ENCODE measurements at places on chromosomes 7 and 10.
A peak's percentile ranks its signal among the peaks of the same experiment; 100 is the strongest.

DNA sequence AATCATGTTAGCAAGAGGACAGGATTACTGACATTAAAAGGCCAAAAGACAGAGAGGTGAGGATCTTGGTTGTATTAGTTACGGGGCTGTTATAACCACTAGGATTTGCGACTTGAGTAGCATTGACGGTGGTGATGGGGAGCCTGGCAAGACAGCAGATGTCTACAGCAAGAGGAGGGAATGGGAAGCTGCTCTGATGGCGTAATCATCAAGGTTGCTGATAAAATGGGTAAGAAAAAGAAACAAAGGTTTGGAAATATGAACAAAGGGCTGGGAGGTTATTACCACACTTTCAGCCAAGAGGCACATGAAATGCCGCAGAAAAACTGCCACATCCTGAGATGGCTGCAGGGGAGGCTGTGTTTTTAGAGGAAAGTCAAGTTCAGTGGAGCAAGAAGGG is 33.9 kb downstream of the TMEM229A start:
- DNase-seq, result no peak

DNA sequence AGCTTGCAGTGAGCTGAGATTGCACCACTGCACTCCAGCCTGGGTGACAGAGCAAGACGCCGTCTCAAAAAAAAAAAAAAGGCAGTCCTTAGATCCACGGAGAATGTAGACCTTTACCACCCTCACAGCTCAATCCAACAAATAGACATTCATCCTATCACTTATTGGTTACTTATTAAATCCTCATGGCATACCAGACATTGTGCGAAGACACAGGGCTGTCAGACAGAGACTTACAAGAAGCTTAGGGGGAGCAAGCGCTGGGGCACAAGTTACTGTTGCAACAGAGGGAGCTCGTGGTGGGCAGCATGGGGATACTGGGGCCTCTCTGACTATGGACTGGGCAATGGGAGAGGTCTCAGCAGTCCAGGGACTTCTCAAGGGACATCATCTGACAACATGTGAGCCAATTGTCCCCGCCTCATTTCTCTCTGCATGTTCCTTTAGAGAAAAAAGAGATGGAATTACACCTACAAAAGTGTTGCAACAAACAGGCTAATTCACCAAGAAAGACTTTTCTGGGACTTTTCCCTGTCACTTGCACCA is 82.8 kb upstream of the TNS3 start:
- no peak for DNase-seq

DNA sequence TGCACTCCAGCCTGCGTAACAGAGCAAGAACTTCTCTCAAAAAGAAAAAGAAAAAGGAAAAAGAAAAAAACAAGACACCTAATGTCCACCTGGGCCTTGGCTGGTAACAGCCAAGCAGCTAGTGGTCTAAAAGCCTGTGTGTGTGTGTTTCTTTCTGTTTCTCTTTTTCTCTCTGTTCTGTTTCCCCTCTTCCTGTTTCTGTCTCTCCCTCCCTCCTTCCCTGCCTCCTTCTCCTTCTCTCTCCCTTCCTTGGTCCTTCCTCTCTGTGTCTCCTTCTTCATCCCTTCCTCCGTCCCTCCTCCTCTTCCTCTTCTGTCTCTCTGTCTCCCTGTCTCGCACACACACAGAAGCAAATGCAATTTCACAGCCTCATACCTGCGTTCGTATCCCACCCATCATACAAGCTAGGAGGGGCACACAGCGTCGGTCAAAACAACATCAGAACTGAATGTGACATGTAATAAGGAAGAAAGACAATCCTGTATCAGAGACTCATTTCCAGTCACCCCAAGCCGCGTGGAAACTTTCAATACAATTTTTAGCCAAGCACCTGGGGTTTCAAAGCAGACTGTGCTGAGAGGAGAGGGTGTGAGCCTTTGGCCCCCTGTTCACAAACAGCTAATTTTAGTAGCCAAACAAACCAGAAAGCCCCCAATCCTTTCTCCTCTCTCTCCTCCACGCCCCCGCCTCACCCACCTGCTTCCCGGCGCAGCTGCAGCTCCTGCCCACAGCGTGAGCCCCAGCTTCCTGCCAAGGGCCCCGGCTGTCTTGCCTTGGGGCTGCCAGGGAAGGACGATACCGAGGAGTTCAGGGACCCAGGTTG is 50.2 kb upstream of the GNA12 start:
- DNase-seq, result peak; percentile 16

GRCh38 chr10:47297866-47298540 is 2.0 kb upstream of the GDF10 start:
- DNase-seq, result no peak

DNA sequence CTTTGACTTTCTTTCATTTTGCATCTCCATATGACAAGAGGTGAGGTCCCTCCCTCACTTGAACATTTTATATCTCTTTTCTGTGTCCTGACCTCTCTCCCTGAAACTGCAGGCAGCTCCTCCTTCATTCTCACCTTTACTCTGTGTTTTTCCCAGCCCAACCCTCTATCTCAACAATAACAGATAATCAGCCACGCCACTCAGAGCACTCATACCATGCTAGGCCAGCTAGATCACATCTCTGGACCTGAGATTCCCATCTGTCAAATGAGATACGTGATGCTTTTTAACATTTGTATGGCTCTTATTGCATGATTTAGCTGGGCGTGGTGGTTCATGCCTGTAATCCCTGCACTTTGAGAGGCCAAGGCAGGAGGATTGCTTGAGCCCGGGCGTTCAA is 63.1 kb upstream of the PDCD4 start:
- DNase-seq, result no peak

DNA sequence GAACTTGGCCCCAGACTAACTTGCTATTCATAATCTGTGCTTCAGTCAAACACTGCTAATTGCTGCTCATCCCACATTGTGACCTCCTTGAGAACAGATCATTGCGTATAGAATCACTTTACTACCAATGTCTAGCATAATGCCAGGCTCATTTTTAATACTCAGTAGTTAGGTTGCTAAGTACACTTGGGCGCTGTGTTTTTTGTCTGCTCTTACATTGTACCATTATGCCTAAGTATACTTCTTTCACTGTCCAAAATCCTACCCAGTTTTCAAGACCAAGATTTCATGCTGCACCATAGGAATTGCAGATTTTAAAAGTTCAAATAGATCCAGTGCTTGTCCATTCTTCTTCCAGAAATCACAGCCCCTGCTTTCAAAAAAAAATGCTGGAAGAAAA is 32.8 kb upstream of the TMEM106B start:
- no peak for DNase-seq

DNA sequence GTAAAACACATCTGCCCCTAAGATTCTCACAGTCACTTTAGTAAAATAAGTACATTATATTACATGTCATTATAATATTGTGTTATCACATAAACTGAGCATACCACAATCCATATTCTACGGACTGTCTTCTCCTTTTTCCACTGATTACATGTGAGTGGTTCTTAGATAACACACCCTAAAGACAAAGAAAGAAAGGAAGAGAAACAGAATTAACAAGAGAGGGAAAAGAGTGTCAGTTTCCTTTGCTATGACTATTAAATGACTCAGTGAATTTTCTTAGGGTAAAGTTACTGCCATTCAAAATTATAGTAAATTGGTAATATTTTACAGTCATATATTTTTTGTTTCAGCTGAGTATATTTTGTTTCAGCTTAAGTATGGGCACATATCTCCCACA is 268.3 kb downstream of the TWIST1 start:
- no peak for DNase-seq

GRCh38 chr7:116195451-116195850 is 14.9 kb upstream of the TES start:
- DNase-seq, result no peak

DNA sequence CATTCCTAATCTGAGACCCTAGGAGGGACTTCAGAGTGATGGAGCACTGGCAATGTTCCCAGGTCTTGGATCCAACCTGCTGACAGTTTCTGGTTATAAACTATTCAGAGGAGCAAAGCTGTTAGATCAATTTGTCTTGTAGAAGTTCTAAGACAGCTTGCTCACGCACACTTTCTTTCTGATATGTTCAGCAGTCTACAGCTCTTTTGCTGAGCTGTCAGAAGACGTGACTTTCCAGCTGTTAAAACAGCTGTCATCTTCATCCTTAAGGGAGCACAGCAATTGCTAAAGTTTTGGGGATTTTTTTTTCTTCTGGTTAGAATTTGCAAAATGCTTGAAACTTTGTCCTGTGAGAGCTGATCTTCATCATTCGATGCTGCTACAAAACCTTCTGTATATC is 823.1 kb downstream of the SORCS1 start:
- DNase-seq, result no peak

DNA sequence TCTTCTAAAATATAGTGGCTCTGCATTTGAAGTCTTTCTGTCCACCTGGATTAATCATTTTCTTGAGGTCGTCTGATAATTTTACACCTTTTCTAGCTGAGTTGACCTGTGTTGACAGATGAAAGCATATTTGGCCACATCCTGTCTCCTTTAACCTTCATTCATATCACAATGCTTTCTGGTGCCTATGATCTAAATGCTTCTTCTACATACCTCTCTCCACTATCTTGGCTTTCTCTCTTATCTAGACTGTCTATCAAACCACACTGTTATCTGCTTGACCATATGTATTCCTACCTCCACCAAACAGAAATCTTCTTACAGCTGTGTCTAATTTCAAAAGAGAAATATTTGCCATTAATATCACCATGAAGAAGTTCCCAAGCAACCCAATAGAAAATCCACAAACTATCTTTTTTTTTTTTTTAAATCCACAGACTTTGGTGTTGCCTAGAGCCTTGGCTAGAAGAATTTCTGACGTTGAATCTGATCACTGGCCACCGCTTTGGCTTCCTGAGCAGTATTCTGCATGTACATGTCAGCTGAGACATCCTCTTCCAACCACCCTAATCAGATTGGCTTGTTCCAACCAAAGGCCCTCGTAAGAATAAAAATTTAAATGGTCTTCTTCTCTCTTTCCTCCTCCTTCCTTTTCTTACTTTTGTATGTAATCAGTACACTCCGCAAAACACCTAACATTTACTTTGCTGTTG is 66.3 kb upstream of the SP4 start:
- no peak for DNase-seq

DNA sequence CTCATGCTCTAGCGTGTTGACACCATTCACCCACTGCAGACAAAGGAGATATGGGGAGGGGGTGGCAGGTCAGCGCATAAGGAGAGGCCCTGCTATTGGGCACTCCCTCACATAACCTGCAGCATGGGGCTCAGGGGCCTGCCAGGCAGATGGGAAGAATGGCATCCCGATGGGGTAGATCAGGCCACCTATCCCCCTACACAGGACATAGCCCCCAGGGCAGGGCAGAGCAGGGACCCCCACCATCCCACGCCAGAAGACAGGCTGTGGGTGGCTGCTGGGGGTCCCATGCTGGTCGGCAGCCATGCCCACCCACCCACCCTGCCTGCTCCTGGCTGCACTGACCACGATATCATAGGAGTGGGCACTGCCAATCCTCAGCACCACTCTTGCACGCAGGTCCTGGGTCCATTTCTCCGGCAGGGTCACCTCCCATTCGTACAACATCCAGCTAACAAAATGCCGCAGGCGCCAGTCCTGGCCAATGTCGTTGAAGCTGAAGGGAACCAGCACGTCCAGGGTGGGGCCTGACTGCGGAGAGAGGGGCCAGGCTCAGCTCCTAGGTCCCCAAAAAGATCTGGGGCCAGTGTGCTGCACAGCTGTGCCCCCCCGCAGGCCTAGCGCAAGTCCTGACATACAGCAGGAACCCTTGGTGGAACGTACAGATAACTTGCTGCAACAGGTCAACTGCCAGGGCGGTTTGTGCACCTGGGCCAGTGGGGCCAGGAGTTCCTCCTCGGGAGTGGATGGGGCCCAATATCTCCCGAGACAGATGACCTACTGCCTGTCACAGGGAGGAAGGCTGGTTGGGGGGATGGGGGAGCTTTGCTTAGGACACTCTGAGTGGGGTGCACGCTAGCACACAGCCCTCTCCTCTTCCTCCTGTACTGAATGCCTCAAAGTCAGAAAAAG is 45.9 kb upstream of the ZNF479 start:
- no peak for DNase-seq

GRCh38 chr10:119494236-119495020 is 48.1 kb downstream of the RGS10 start:
- no peak for DNase-seq

DNA sequence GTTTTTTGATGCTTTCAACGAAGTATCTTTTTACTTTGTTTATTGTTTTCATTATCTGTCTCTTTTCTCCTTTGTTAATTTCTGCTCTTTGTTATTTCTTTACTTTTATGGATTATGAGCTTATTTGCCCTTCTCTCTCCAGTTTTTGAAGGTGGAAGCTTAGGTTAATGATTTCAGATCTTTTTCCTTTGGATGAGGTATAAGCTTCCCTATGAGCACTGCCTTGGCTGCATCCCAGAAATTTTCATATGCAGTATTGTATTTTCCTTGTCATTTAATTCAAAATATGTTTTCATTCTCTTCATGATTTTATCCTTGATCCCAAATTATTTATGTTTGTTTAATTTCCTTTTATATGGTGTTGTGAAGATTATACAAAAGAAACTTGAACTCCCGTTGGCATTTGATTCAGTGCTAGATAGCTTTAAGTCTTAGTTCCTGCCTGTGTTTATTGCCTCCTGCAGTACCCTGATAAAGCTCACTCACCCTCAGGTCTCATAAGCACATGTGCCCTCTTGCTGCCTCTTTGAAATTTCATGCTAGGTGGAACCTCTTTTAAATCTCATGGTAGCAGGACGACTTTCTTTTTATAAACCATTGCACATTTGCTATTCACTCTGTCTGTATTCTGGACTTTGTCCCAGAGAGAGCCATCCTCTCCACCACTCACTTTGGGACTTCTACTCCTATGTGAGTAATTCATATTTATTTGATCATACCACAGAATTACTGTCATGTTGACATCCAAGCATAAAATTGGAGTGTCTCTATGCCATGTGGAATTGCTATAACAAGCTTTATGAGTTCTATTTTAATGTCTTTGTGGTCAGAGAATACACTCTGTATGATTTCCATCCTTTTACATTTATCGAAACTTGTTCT is 23.0 kb upstream of the CEP41 start:
- DNase-seq, result no peak

DNA sequence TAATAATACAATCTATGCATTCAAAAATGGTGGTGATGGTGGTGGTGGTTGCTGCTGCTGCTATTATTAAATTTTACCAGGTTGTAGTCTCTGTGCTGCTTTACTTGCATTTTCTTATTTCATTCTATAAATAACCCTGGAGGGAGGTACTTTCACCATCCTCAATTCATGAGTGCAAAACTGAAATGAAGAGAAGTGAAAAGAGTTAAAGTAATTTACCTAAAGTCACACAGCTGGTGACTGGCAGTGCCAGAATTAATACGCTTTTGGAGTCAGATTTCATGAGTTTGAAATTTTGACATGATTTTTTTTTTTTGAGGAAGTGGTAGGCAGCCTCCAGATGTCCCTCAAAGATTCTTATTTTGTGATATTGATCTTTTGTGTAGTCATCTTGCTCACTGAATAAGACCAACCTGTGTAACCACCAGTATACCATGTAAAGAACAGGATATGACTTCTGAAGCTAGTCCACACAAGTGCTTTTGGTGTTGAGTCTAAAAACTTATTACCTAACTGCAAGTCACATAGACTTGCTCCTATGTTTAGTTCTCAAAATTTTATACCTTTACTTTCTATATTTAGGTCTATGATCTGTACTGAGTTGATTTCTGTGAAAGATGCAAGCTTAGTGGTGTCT is 218.8 kb downstream of the ZWINT start:
- DNase-seq, result no peak
